ENCODE measurements at places on chromosomes 2 and 18. TPM values are rescaled to one million over a fixed set of nuclear protein-coding genes. Genes with fewer than 3 reads are reported as not detected.

DNA sequence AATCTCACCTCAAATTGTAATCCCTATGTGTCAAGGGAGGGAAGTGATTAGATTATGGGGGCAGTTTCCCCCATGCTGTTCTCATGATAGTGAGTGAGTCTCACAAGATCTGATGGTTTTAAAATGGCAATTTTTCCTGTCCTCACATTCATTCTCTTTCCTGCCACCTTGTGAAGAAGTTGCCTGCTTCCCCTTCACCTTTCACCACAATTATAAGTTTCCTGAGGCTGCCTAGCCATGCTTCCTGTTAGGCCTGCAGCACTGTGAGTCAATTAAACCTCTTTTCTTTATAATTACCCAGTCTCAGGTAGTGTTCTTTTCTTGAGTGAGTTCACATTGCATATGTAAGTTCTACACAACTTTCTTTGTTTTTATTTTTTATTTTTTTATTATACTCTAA, 271.5 kb downstream of the EXOC6B start:
- DNase-seq, result no peak
- no peak overlapping the region for H3K27ac ChIP-seq
- H3K36me3 ChIP-seq, result no peaks in the 10 kb centered on the region
- H3K4me1 ChIP-seq, result no peaks in the 10 kb centered on the region
- no peak overlapping the region for H3K4me3 ChIP-seq

GRCh38 chr18:45057955-45058600, 377.4 kb downstream of the SETBP1 start:
- H3K4me3 ChIP-seq, result no peak overlapping the region
- H3K4me1 ChIP-seq, result peaks cover 7% of the 10 kb centered on the region
- H3K27me3 ChIP-seq, result no peaks in the 10 kb centered on the region
- H3K36me3 ChIP-seq, result no peaks in the 10 kb centered on the region
- no peak for DNase-seq

- no peaks in the 10 kb centered on the region for H3K36me3 ChIP-seq
- H3K27ac ChIP-seq, result no peak overlapping the region
- H3K27me3 ChIP-seq, result no peaks in the 10 kb centered on the region
- no peak overlapping the region for H3K4me3 ChIP-seq
- no peaks in the 10 kb centered on the region for H3K4me1 ChIP-seq
These were observed 102.9 kb upstream of the TWIST2 start for GRCh38 chr2:238744951-238745350.

DNA sequence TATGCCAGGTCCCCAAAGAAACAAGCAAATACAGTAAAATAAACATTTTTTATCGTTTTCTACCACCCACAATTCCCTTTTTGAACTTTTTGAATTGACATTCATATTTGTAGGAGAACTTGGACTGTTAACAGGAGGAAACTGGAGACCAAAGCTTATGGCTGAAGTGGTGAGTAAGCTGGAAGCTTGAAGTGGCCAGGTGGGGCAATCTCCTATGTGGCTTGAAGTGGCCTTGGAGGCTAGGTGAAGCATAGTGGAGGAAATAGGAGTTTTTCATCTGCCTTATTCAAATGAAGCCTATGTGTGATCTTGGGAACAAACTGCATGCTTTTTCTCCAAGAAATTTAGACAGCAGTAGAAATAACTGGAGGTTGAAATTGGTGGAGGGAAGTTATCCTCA, 962.9 kb upstream of the FANCL start:
- no peak overlapping the region for H3K27ac ChIP-seq
- H3K27me3 ChIP-seq, result no peaks in the 10 kb centered on the region
- H3K4me3 ChIP-seq, result no peak overlapping the region
- no peak for DNase-seq
- H3K36me3 ChIP-seq, result no peaks in the 10 kb centered on the region

- H3K4me3 ChIP-seq, result no peak overlapping the region
- no peaks in the 10 kb centered on the region for H3K36me3 ChIP-seq
- H3K27ac ChIP-seq, result no peak overlapping the region
- no peaks in the 10 kb centered on the region for H3K27me3 ChIP-seq
- DNase-seq, result no peak
- H3K4me1 ChIP-seq, result peaks cover 4% of the 10 kb centered on the region
These were observed 255.1 kb upstream of the LINC00305 start for GRCh38 chr18:64403784-64404503.

OR6B2 gene
- not detected for total RNA-seq
